Thoracic aorta endothelial cell (primary cell): ENCODE measurements at places on chromosomes 4 and X. TPM values are rescaled to one million over a fixed set of nuclear protein-coding genes. Genes with fewer than 3 reads are reported as not detected.

DOCK11 gene
- total RNA-seq, result 1.7 and 2.2 TPM in 2 replicates

RRH gene
- total RNA-seq, result 0.22 TPM in 1 of 2 replicates, not detected in the other

PKD2 gene
- 37.0 and 43.1 TPM in 2 replicates for total RNA-seq

CXCL1 gene
- 64.6 and 78.5 TPM in 2 replicates for total RNA-seq

PDE5A gene
- total RNA-seq, result 2.8 and 3.9 TPM in 2 replicates

CPE gene
- 2.1 and 8.7 TPM in 2 replicates for total RNA-seq

SSX2B gene
- not detected in 2 replicates for total RNA-seq
